ENCODE measurements at places on chromosomes 11 and 22. TPM values are rescaled to one million over a fixed set of nuclear protein-coding genes. Genes with fewer than 3 reads are reported as not detected.

DNA sequence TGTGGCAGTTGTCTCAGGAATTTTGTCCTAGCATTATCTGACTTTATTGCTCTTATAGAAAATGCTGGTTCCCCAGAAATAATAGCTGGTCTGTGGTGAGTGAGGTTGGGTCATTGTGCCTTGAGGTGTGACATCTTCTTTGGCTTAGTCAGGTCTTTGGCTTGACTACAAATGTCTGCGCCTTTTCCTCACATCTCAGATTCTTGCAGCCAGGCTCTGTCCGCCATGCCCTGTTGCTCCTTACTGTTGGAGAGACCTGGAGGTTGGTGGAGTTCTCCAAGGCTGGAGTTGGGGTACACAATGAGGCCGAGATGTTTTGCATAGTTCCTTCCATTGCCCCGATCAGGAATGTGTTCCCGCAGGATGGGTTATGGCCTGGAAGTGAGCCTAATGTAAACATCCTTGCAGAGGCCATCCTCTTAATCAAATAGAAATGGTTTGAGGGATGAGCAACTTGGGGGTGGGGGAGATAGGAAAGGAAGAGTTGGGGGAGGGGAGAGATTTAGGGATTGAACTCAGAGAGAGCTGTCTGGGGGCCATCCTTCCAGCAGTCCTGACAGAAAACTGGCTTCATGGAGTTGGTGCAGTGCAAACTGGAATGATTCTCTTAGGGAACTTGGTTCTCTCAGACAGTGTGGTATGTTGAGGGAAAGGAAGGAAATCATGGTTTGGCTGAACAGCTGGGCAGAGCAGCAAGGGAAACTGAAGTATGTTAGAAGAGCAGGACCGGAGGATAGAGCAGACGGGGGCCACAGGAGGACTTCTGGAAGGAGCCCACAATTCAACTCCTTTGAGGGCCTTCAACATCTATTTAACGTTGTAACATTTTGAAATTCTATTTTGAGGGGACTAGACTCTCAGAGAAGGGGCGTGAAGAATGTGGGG is 49.9 kb downstream of the ZBTB16 start:
- no peak for DNase-seq

GRCh38 chr11:116422556-116422955 is 350.2 kb downstream of the BUD13 start:
- DNase-seq: no peak

DNA sequence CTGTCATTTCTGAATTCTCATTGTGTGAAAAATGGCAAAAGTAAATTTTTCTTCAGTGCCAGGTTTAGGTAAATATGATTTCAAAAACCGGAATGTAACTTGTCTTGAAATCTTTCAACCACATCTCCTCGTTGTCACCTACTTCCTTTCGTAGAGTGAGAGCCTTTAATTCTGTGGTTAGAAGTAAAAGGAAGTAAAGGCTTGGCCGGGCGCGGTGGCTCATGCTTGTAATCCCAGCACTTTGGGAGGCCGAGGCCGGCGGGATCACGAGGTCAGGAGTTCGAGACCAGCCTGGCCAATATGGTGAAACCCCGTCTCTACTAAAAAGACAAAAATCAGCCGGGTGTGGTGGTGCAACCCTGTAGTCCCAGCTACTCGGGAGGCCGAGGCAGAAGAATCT is 29.8 kb downstream of the SGSM3 start:
- no peak for DNase-seq

DNA sequence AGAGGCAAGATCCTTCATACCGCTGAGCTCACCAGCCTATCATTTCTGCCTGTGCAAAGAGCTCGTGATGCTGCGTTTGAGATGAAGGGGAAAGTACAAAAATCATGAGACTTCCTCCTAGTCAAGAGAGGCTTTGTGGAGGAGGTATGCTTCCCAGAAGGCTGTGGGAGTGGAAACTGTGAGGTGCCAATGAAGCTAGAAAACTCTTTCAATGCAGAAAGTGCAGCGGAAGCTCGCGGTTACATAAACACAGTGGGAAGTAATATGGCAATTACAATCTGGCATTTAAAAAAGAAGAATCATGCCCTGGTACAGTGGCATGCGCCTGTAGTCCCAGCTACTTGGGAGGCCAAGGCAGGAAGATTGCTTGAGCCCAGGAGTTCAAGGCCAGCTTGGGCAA is 134.8 kb downstream of the EHF start:
- DNase-seq: no peak

DNA sequence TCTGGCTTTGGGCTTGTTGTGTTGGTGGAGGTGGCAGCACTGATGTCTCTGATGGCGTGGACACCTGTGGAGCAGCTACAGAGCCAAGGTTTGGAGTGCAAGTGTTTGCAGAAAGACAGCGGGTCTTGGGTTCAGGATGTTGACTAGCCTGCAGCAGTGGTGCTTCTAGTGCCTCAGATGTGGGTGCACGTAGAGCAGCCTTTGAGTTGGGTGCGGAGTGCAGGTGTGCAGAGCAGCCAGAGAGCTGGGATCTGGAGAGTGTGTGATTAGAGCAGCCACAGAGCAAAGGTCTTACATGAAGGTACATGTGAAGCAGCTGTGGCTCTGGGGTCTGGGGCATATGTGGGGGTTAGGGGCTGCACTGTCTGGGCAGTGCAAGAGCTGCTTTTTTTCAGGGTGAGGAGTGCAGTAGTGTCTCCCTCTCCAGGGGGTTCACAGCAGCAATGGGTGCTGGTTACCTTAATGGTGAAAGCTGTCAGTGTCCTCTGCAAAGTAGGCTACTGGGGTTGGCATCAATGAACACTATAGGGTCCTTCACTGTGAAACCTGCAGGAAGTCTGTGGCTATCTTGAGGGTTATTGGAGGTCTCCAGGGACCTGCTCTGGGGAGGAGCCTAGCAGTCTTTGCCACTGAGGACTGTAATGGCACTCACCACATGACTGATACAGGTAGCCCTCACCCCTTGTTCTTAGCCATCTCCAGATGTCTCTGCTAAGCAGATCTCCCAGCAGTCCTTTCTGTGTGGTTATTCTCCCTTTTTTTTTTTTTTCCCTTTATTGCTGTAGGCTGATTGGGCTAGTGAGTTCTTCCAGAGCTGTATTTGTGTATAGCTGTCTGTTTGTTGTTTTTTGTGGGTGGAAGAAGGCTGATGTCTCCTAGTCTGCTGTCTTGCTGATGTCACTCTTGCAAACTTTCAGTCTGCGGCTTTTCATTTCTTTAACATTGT is 14.3 kb downstream of the BIRC2 start:
- no peak for DNase-seq

- no peak for DNase-seq
Measured at GRCh38 chr11:60372767-60373166, 5.6 kb upstream of the MS4A7 start.

MPPED2 gene
- total RNA-seq: 0.79 TPM

RAG2 gene
- not detected for total RNA-seq

HSPB2 gene
- not detected for total RNA-seq

EFCAB6 gene
- total RNA-seq: 1.5 TPM

FOLR3 gene
- 0.35 TPM for total RNA-seq

DNA sequence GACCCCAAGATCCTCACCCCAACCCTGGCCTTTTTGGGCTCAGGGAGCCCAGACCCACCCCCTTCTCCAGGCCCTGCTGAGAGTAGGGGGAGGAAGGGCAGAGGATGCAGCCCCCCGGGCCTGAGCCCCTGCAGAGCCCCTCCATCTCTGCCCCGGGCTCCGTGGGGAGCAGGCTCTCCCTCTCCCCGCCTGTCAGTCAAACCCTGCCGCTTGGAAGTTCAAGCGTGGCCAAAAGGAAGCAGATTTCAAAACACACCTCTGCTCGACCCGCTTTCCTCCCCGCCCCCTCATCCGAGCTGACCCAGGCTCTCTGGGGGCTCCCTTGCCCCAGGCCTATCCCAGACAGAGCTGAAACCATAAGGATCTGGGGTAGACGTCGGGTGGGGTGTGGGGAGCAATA is 39.0 kb upstream of the CD82 start:
- no peak for DNase-seq

CLDN25 gene
- total RNA-seq: not detected

GRCh38 chr22:42132457-42132856 is 1.8 kb upstream of the CYP2D6 start:
- no peak for DNase-seq

DNA sequence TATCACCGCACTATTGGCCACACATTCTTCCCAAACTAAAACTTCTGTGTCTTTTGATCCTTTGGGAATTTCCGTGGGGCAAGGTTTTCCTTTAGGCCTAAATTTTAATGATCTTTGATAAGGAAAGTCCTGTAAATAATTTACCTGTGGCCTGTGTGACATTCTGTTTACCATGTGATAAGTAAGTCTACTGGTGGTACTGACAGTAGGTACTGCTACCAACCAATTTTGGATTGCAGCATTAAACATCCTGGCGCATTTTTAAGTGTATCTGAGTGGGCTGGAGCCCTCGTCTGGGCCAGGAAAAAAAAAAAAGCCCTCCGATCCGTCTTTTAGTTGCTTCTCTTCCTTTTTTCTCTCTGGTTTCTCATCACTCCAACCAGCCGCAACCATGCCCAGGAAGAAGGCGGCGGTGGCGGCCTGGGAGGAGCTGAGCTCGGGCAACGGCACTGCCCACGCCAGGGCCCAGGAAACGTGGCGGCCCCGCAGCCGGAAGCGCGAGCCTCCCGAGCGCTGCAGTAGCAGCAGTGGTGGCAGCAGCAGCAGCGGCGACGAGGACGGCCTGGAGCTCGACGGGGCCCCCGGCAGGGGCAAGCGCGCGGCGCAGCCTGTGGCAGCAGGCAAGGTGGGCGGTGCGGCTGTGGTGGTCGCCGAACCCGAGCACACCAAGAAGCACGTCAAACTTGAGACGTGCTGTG is 33.6 kb downstream of the ASRGL1 start:
- no peak for DNase-seq

- DNase-seq: no peak
Measured at GRCh38 chr11:128291007-128291406, 296.4 kb downstream of the ETS1 start.

SMC1B gene
- total RNA-seq: not detected

- no peak for DNase-seq
Measured at GRCh38 chr11:75508051-75508561, 17.6 kb downstream of the GDPD5 start.

DNA sequence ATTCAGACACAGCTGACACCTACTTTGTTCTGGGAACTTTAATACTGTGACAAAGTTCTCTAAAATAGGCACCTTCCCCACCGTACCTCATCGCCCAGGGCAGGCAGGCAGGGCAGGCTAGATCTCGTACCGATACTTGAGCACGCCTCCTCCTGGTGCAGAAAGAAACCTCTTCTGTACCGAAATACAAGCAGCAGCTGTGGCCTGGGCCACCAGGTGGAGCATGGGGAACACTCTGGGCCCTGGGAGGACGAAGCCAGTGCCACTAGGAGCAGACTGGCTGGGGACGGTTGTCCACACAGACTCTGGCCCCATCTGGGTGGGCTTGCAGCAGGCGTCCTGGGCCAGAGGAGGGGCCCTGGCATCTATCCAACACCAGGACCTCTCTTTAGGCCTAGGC is 12.8 kb downstream of the PMM1 start:
- no peak for DNase-seq

GRCh38 chr11:1767399-1768140 is 3.8 kb upstream of the CTSD start:
- no peak for DNase-seq

- DNase-seq: no peak
Measured at GRCh38 chr22:20951151-20951931, 15.7 kb upstream of the AIFM3 start.

GRCh38 chr22:43262990-43263644 is 76.2 kb upstream of the TTLL12 start:
- no peak for DNase-seq

GRCh38 chr22:40000171-40000570 is 5.4 kb downstream of the FAM83F start:
- no peak for DNase-seq

DNA sequence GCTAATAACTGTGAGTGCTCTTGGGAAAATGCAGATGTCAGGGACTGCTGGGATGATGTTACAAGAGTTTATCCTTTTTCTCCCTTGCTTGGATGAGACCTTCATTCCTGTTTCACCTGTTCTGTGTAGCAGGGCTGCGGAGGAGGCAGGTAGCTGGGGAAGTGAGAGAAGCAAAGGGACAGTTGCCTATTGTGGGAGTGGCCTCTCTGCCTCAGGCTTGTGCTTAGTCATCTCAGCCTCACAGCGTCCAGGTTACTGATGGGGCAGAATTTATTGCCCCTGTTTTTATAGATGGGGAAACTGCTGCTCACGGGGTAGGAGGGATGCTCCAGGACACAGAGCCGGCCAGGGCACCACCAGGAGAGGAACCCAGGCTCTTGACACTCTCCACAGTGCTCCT is 1.7 kb downstream of the STX3 start:
- DNase-seq: no peak

NDUFS3 gene
- 65.5 TPM for total RNA-seq

ART5 gene
- total RNA-seq: not detected

- no peak for DNase-seq
Measured at GRCh38 chr11:70537576-70538571, 139.5 kb downstream of the CTTN start.

GRCh38 chr22:29387921-29388758 is at the start of gene AP1B1:
AP1B1 (minus strand) TSS chr22:29388570; CDS start chr22:29367243, 21,327 bp downstream.
- DNase-seq: peak; percentile 79

- no peak for DNase-seq
Measured at GRCh38 chr22:49674479-49675050, 153.1 kb downstream of the BRD1 start.

DNA sequence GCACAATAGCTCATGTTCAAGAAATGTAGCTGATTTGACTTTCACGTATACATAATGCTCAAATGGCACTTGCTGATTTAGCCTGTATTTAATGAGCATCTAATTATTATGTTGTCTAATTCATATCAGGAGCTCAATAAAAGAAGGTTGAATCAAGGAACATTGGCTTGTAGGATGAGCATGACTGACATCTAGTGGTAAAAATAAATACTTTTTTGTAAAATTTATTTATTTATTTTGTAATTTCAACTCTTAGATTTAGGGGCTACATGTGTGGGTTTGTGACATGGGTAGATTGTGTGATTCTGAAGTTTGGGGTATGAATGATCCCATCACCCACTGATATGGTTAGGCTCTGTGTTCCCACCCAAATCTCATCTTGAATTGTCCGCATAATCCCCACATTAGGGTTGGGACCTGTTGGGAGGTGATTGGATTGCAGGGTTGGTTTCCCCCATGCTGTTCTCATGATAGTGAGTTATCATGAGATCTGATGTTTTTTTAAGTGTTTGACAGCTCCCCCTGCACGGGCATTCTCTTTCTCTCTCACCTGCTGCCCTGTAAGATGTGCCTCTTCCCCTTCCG is 1.7 kb upstream of the OR52E5 start:
- no peak for DNase-seq

GRCh38 chr22:38402204-38402603 is 52.8 kb downstream of the KCNJ4 start:
- no peak for DNase-seq

GRCh38 chr22:17087498-17088131 is 2.8 kb downstream of the IL17RA start:
- no peak for DNase-seq

RASGRP2 gene
- total RNA-seq: 13.2 TPM

GRCh38 chr11:129223701-129224149 is 31.6 kb upstream of the ARHGAP32 start:
- no peak for DNase-seq

DNA sequence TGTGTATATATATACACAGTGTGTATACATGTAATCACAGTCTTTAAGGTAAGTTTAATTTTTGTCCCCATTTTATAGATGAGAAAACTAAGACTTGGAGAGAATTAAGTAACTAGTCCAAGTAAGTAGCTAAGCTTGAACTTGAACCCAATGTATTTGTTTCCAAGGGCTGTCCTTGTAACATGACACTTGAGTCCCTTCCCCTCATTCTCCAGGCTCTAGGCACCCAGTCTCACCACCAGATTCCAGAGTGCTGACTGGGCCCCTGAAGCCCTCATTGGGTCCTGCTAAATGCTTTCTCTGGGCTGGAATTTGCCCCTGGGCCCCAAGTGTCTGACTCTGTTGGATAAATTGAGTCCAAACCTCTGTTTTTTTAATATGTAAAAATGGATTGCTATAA is 45.5 kb downstream of the ADM start:
- no peak for DNase-seq

OR6A2 gene
- not detected for total RNA-seq
